Effector memory CD4-positive, alpha-beta T cell (primary cell): ENCODE measurements at places on chromosomes 6 and 20.

DNA sequence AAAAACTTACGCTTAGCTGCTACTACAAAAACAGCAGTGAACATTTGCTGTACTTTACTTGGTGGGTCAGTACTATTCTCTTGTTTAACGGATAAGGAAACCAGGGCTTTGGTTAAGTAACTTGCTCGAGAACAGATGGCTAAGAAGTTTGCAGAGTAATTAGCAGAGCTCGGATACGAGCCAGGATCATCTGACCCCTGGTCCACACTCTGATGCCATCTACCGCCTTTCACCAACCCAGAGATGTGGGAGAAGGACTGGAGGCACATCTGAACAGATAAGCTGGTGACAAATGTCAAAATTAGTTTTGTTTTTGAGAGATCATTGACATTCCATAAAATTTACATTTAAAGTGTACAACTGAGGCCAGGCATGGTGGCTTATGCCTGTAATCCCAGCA is 18.9 kb upstream of the RPL7L1 start:
- no peak for DNase-seq

DNA sequence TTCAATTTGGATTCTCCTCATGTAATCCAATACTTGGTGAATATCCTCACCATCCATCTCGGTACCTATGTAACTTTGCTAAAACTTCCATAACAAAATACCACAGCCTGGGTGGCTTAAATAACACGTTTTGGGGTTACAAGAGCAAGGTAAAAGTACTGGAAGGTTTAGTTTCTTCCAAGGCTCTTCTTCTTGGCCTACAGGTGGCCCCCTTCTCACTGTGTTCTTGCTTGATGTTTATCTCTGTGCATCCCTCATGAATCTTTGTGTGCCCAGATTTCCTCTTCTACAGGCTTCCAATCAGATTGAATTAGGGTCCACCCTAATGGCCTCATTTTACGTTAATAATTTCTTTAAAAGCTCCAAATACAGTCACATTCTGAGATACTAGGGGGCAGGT is 163.3 kb upstream of the HCRTR2 start:
- no peak for DNase-seq

GRCh38 chr6:36373368-36374019 is 14.0 kb downstream of the ETV7 start:
- DNase-seq: no peak

- DNase-seq: no peak
These were observed 10.8 kb downstream of the MOCS3 start for GRCh38 chr20:50969435-50969834.

DNA sequence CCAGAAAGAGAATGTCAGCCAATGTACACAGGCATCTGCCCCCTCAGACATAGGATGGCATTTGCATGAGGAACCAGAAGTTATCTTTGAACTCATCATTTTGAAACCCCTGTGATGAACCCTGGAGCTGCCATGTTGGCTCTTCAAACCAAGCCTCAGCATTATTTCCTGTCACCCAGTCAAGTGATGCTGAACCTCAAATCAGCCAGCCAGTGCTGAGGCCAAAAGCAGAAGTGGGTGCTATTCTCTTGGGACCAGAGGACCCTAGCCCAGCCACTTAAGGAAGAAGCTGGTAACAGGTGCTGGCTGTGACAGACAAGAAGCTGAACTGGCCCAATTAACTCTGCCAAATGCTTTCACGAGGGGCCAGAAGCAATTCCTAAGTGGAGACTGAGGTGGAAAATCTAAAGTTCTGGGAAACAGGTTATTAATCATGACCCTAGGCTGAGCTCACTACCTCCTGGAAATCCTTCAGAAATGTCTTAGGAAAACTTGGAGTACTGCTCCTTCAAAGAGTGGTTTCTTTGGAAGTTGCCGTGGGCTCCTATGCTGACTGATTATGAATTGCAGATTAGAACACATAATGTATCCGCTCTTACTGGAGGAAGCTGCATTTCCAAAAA is 4.0 kb downstream of the PKIG start:
- no peak for DNase-seq

DNA sequence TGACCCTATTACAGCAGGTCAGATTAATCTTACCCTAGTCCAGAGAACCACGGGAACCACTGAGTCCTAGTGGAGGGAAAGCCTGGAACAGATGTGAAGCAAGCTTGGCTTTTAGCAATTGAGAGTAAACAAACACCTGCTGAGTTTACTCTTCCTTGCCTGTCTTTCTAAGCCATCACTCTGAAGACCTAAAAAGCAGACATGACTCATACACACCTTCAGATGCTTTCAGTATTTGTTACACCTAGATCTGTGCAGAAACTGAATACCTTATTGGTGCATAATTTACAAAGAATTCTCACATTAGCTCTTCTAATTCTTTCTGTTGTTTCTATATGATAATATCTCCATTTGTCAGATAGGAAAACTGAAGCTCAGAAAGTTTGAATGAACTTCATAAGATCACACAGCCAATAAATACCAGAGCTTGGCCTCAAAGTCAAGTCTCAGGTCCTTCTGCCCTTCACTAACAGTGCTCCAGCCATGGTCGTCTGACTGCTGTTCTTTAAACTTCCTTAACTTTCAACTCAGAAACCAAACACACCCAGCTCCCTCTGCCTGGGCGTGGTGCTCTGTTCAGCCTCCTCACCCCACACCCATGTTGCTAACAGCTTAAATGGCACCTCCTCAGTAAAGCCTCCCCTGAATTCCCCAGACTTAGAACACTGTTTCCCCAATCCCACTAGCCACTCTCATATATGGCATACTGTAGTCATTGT is 8.6 kb upstream of the GABBR1 start:
- no peak for DNase-seq

DNA sequence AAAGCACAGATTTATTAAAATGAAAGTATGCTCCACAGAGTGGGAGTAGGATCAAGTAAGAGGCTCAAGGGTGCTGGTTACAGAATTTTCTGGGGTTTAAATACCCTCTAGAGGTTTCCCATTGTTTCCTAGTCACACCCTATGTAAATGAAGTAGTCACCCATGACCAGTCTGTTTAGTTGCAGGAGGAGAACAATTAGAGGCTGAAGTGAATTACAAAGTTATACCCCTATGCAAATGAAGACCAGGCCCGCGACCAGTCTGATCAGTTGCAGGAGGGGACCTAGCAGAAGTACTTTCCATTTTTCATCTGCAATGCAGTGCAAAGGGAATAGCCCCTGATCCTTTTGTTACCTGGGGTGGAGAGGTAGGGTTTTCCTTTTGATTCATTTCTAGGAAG is 11.8 kb upstream of the FILIP1 start:
- DNase-seq: no peak

- no peak for DNase-seq
These were observed 136.4 kb upstream of the PLCB4 start for GRCh38 chr20:8932192-8933165.

DNA sequence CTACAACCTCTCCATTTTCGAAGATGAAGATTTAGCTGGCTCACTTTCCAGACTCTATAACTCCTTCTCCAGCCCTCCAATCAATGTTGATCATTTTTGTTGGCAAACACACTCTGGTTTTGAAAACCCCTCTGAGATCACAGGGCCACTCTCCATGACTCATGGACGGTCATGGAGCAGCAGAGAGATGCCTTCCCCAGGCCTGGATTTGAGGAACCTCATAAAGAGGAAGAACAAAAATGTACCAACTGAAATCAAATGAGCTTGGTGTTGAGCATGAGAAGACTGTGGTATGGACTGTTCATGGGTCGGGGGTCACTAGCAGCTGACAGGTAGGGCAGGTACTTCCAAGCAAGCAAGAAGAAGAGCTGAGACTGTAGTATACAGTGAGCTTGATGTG is 112.8 kb upstream of the INSM1 start:
- DNase-seq: no peak

DNA sequence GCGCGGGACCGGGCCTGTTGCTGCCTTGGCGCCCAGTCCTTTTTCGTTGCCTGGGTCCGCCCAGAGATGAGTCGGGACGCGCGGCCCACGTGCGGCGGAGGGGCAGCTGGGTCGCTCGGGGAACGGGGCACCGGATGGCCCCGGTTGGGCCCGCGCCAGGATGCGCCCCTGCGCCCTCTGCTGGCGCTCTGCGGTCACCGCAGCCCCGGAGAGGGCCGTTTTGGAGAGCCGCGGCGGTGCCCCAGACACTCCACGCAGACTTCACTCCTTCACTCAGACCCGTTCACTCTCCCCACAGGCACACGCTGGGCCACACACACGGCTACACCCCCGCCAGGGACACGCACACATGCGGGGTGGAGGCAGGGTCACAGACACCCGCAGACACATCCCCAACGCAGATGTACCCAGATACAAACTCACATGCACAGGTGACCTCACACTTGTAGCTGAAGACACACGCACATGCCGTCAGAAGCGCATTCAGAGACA is 38.8 kb downstream of the SRC start:
- DNase-seq: peak; percentile 52

DNA sequence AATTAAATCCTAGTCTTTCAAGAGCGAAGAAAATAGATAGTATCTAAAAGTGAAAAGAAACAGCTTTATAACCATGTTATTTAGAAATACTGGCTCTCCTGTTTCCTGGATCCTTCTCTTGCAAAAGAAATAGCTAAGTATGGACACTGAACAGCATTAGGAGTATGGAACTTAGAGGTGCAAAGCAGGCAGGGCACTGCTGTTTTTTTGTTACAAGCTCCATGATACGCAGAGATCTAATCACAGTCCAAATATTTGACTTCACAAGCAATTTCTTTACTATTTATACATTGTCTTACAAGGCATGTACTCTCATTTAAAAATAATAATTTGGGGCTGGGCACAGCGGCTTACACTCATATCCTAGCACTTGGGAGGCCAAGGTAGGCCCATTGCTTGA is 7.6 kb downstream of the TRPC4AP start:
- DNase-seq: no peak

- no peak for DNase-seq
These were observed 83.3 kb upstream of the AKIRIN2 start for GRCh38 chr6:87785229-87785862.

DNA sequence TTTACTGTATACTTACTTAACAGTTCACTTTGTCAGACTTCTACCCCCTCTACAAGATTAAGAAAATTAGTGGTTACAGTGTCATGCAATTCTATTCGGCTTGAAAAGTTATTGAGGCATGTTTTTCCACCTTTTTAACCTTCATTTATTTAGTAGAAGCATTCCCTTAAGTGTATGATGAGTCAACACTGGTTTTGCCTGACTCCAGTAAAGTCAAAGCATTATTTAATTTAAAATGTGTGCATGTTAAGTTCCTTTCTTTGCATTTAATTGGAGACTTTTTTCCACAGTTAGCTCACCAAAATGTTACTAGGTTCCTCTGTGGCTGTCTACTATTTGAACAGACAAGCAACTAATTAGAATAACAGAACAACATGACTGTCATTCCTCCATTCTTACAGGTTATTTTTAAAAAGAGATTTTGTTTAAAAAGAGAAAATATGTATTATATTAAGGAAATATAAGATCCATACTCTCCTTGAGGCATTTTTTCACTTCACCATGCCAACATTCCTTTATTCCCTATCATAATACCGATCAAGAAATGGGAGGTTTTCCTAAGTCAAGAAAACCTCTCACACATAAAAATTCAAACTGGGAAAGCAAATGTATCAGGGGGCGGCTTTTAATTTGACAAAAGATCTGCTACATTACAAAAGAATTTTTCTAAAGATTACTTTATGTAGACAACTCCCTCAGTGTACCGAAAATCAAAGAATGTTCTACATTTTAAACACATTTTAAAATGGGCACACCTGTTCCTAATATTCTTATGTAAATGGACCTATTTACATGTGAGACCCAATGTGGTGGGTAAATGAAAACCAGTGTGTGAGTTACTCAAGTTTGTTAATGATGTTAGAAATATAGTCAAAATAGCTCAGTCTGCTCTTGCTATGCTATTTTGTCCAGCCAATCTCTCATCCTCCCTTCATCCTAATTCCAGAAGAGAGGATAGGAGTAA is 361.2 kb downstream of the UTRN start:
- DNase-seq: no peak
